ACHN (cell line): ENCODE measurements at places on chromosomes 11 and 22.

DNA sequence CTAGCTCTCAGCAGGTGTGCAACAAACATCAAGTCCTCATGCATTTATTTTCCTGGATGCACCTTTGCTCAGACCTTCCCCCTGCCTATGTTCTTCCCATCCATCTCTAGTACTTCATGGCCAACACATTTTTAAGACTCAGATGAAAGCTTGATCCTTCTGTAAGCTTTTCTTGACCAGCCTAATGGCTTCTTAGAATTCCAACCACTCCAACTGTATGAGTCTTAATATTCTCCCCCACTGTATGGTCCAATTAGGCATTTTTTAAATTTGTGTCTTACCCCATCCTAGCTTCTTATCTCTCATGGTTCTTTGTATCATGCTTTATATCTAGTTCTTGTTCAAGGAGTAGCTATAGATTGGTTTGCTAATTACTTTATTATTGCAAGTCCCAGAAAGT, 44.8 kb downstream of the TENM4 start:
- no peak for DNase-seq

DNA sequence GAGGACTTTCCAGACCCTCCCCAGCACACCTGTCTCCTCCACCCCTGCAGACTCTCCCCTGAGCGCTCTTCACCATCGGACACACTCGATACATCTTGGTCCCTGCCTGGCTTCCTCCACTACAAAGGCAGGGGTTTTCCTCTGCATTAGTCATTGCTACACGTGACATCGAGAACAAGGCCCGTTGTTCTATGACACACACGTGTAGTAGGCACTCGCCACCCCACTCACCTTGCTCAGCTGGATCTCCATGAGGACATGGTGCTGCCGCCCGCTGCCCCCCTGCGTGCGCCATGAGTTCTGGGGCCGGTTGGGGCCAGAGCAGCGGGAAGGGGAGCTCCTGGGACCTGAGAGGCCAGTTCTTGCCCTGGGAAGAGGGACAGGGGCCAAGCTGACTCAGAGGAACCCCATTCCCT, 16.7 kb downstream of the ATG2A start:
- DNase-seq, result no peak

DNA sequence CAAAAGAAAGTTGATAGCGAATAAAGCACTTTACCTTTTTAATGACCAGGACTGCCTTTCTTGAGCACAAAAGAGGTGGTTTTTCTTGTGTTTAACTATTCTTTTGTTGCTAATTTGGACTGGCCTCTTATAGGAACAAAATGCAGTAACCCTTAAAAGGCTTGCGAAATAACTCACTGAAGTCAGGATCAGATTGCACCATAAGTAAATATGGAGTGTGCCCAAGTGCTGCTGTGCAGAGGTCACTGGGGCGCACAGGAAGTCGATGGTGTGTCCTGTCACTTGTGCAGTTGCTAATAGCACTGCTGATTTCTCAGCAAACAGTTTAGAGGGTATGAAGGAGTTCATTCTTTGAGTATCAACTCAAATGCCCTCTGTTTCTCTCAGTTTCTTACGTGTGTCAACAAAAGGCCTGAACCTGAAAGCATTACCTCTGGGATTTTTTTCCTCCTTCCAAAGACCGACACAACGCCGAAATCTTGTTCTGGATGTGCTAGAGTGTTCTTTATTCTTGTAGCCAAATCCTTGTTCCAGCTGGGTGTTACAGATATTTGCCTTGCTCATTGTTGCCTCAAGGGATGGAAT, 71.3 kb downstream of the ATXN10 start:
- no peak for DNase-seq

DNA sequence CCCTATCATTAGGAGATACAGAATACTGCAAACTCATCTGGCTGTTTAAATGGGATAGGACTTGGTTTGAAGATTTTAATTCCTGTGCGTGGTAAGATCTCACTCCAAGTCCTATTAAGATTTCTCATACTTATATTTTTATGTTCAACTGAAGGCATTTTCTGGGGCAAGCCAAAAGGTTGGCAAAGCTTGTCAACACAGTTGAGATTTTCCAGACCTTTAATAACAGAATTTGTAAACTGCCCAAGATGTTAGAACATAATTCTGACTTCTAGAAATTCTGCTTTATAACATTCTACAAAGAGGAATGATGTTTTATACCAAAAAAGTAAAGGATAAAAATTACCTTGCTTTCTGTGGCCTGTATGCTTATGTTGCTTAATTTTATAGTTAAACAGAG, 30.8 kb upstream of the OR52M1 start:
- DNase-seq, result no peak

GRCh38 chr11:63829823-63830489, 9.0 kb upstream of the MARK2 start:
- DNase-seq, result peak; percentile 20

GRCh38 chr22:26781596-26781995, 124.2 kb downstream of the MIAT start:
- DNase-seq, result no peak

- no peak for DNase-seq
Observed at GRCh38 chr11:130909650-130910049, 6.6 kb downstream of the SNX19 start.

DNA sequence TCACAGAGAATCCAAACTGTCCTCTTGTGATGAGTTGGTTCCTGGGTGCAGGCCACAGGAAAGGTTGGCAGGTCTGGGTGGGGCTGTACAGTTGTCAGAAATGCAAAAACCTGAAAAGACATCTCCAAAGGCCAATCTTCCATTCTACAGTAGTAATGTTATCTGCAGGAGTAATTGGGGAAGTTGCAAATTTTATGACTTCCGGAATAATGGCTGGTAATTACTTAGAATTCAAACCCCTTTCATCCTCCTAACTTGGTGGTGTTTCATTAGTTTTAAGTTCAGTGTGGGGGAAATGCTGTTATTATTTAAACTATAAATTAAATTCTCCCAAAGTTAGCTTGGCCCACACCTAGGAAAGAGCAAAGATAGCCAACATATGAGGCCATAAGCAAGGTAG, 64.7 kb upstream of the FAT3 start:
- no peak for DNase-seq

GRCh38 chr11:16587670-16588069, 150.8 kb upstream of the C11orf58 start:
- DNase-seq, result no peak

GRCh38 chr11:9672918-9673317, 9.0 kb downstream of the SWAP70 start:
- no peak for DNase-seq

- no peak for DNase-seq
Observed at GRCh38 chr22:45131749-45132148, 32.0 kb upstream of the NUP50 start.

DNA sequence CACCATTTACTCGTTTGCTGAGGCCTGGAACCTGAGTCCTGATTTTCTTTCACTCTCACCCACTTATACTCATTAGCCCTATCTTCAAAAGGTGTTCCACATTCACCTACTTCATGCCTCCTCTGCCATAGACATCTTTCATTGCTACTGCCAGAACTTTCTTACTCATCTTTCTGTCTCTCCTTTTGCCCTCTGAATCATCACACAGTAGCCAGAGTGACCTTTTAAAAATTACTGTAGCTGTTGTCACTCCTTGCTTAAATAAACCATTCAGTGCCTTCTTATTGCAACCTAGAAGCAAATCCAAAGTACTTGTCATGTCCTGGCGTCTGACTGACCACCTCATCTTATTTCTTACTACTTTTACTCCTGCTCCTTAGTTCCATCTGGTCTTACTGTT, 38.2 kb downstream of the ATXN10 start:
- DNase-seq, result peak; percentile 24

GRCh38 chr22:35126993-35127392, 61.0 kb downstream of the ISX start:
- no peak for DNase-seq

- DNase-seq, result peak; percentile 88
Observed at GRCh38 chr11:33690290-33691065, 10.1 kb downstream of the C11orf91 start.

DNA sequence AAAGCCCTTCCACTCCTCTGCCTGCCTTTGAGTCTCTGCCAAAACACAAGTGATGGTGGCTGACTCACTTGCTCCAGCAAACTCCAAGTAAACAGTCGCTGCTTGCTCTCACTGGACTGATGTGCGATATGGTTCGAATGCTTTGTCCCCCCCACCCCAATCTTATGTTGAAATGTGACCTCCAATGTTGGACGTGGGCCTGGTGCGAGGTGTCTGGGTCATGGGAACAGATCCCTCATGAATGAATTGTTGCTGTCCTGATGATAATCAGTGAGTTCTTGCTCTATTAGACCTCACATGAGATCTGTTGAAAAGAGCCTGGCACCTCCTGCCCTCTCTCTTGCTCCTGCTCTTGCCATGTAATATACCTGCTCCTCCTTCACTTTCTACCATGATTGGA, 747.9 kb downstream of the OPCML start:
- DNase-seq, result no peak

GRCh38 chr11:18243783-18244362, 4.6 kb downstream of the SAA2 start:
- DNase-seq, result peak; percentile 72

DNA sequence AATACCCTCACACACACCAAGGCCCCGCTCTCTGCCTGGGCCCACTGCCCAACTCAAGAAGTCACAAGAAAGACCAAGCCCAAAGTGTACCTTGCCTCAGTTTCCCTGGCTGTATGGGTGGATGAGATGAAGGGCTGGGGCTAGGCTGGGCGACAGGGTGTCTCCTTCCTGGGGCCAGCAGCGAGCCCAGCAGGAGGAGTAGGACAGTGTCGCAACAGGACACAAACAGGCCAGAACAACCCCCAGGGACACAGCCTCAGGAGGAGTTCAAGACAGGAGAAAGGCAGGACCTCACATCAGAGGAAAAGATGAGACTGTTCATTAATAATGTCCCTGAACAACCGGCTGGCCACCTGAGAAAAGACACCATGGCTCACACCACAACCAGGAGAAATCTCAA, 13.3 kb downstream of the CSNK1E start:
- no peak for DNase-seq

DNA sequence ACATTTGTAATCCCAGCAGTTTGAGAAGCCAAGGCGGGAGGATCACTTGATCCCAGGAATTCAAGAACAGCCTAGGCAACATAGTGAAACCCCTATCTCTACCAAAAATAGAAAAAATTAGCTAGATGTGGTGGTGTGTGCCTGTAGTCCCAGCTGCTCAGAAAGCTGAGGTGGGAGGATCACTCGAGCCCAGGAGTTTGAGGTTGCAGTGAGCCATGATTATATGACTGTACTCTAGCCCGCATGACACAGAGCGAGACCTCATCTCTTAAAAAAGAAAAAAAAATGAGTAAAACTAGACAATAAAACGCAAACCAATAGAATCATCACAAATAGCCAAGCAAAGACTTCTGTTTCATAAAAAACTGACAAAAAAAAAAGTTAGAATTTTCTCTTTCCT, 21.8 kb downstream of the NUCB2 start:
- DNase-seq, result no peak
